Activated T-cell treated with anti-CD3 and anti-CD28 coated beads, Interleukin-2, amount 50 U/mL, for 24 hours (primary cell): ENCODE measurements at places on chromosomes 13 and 19.

- no peak for DNase-seq
Measured at GRCh38 chr19:2242092-2242537, 5.5 kb downstream of the SF3A2 start.

GRCh38 chr13:83943530-83944279 is 61.4 kb upstream of the SLITRK1 start:
- DNase-seq, result no peak

- DNase-seq, result no peak
Measured at GRCh38 chr13:113796964-113797676, 38.1 kb downstream of the TMEM255B start.

- no peak for DNase-seq
Measured at GRCh38 chr19:42114412-42114811, 17.8 kb downstream of the POU2F2 start.

DNA sequence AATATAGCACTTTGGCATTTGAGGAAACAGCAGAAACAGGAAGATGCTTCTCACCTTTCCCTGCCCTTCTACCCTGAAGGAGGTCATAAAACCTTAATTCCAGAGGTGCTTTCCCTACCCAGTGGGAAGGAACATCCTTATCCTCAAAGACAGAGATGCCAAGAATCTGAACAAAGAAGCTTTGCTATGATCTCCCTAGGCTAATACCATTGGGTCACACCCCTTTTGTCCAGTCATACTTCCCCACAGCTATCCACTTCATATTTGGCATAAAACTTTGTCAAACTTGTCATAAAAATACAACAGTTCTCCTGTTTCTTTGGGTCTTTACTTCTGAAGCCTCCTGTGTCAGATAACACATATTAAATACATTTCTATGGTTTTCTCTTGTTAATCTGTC is 21.7 kb upstream of the RXFP2 start:
- no peak for DNase-seq
